NCI-H748 treated with DMSO at 0.1 percent for 48 hours (cell line): ENCODE measurements at places on chromosomes 3 and 15.

- DNase-seq = no peak
Measured at GRCh38 chr15:44319385-44319784, 30.9 kb downstream of the GOLM2 start.

- no peak for DNase-seq
Measured at GRCh38 chr15:40949756-40950207, 3.5 kb upstream of the CHAC1 start.

GRCh38 chr3:136237961-136238649 lies 12.0 kb upstream of the PCCB start:
- no peak for DNase-seq

GRCh38 chr15:84749111-84749991 lies 959 bp downstream of the ZNF592 start:
- no peak for DNase-seq

- DNase-seq = no peak
Measured at GRCh38 chr3:195601382-195601781, 17.6 kb upstream of the APOD start.

DNA sequence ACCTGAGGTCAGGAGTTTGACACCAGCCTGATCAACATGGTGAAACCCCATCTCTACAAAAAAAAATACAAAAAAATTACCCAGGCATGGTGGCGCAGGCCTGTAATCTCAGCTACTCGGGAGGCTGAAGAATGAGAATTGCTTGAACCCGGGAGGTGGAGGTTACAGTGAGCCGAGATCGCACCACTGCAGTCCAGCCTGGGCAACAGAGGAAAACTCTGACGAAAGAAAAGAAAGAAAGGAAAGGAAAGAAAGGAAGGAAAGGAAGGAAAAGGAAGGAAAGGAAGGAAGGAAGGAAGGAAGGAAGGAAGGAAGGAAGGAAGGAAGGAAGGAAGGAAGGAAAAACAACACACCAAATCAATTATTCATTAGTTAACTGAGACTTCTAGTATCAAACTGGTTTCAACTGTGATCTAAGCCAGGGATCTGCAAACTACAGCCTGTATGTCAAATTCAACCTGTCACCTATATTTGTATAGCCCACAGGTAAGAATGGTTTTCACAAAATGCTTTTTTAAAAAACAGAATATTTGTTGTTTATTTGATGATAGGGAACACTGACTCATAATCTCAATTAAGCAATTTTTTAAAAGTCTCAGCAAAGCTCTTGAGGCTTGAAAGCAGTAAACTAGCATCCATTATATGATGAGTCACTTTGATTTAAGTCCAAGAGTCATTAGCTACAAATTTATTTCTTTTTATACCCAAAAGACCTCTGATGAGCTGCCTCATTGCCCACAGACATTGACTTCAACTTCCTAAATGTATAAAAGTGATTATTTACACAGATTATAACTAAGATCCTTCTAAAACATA lies 127.6 kb downstream of the TBL1XR1 start:
- DNase-seq = no peak

- no peak for DNase-seq
Measured at GRCh38 chr15:89307791-89308190, 26.8 kb downstream of the POLG start.

GRCh38 chr15:50009634-50010033 lies 109.4 kb downstream of the ATP8B4 start:
- no peak for DNase-seq

DNA sequence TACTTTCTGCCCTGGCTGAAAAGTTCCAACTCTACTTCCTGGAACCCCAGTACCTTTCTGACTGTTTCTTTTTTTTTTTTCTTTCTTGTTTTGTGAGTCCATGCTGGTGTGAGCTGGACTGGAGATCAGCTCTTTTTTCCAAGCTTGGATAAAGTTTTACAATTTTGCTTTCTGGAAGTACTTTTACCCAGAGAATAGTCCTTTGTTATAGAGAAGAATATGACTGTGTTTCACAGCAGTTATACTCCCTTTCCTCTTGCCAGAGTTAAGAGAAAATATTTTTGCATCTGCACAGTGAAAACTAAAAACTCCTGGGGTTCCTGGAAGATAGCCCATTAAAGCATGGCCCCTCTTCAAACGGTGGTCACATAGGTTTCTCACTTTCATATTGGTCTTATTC lies 1100.6 kb downstream of the OTOL1 start:
- DNase-seq = no peak

- DNase-seq = peak; percentile 39
Measured at GRCh38 chr3:61938878-61939549, 377.6 kb downstream of the PTPRG start.

DNA sequence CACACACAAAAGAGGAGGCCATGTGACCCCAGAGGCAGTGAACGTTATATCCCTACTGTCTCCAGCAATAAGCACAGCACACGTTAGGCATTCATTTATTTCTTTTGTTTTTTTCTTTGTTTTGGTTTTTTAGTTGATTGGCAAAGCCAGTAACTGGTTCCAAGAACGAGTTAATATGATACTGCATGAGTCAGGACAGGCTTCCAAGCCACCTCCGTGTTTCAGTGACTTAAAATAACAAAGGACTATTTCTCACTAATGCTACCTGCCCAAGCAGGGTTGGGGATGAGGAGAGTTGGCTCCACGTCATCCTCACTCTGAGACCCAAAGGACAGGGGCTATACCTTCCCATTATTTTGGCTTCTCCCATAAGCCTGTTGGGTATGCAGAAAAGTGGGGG lies 130.5 kb downstream of the ST8SIA2 start:
- DNase-seq = no peak
